Retina (tissue), 1 donor: ENCODE measurements at places on chromosomes 2 and 18.

- no peak for DNase-seq
Measured at GRCh38 chr2:144230448-144231085, 289.4 kb downstream of the ZEB2 start.

- no peak for DNase-seq
Measured at GRCh38 chr2:196177124-196177523, 5.7 kb upstream of the STK17B start.

- DNase-seq = peak; percentile 56
Measured at GRCh38 chr2:100733391-100734187, 86.3 kb upstream of the NPAS2 start.

- DNase-seq = no peak
Measured at GRCh38 chr2:173957517-173957916, 7.7 kb downstream of the SP3 start.

DNA sequence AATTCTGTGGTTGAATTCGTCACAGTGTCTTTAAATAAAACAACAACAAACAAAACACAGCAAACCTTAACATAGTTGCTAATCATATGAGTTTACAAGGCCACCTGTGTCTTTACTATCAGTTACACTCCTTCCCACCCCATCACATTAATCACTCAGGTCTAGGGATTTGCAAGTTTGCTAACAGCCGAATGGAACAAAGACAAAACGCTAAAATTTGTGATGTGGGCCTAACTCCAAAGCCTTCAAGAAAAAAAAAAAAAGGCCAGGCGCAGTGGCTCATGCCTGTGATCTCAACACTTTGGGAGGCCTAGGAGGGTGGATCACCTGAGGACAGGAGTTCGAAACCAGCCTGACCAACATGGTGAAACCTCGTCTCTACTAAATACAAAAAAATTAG, 566 bp upstream of the POLI start:
- no peak for DNase-seq
